Fibroblast of lung (primary cell): ENCODE measurements at places on chromosomes 16 and 17. TPM values are rescaled to one million over a fixed set of nuclear protein-coding genes. Genes with fewer than 3 reads are reported as not detected.

The GAS2L2 gene
- polyA plus RNA-seq, result not detected in 2 replicates

The ZG16B gene
- polyA plus RNA-seq, result 0.14 TPM in 1 of 2 replicates, not detected in the other

The NPIPA3 gene
- polyA plus RNA-seq, result 0.52 and 1.3 TPM in 2 replicates

The CCDC78 gene
- polyA plus RNA-seq, result 0.50 and 0.64 TPM in 2 replicates

The CNGB1 gene
- not detected in 2 replicates for polyA plus RNA-seq
